ENCODE measurements at places on chromosomes 4 and X.

- DNase-seq: no peak
These were observed 75.2 kb downstream of the JAKMIP1 start for GRCh38 chr4:6125103-6125651.

DNA sequence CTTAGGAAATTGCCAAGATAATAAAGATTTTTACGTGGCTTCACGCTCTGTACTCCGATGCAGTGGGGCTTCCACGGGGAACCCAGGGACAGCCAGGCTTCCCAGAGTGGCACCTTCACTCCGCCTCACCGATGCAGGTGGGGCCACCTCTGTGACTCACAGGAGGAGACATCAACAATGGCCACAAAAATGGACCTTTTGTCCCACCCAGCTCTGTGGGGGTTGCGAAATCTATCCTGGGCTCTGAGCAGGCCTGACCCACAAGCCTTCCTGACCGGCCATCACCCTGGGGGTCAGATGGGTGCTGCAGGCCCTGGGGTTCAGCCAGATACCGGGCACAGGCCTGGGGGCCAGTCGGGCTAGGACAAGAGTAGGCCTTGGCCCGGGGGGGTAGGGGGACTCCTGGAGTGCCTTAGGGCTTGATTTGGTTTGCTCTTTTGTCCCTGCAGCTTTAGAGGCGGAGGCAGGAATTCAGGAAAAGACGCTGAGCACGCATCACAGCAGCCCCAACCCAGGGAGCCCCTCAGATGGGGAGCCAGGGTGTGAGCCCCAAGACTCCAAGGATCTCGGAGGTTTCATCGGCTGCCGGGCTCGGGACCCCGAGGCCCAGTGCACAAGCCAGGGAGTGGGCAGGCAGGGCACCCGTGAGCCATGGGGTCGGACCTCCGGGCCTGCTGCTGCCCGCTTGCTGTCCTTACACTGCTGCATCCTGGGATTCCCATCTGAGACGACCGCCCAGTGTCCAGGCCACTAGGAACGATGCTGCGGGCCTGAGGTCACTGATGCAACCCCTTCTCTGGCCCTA is 136.5 kb upstream of the NKX1-1 start:
- DNase-seq: no peak

DNA sequence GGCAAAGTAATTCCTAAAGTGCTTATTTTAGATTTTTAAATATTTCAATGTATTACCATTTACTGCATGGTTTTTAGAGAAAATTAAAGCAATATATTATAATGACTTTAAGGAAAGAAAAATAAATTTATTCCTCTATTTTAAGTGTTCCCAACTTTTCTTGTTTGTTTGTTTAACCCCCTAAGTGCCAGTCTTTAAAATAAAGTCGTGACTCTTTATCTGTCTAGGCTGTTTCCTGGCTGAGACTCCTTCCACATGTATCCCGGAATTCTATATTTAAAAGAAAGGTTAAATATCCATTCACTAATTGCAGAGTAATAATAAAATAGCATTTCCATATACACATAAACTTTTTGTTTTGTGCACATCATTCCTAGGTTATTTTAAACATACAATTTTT is 71.2 kb downstream of the GAB1 start:
- DNase-seq: no peak

- DNase-seq: no peak
These were observed 942.3 kb upstream of the PRKX start for GRCh38 chrX:4655743-4656142.

GRCh38 chr4:10664408-10664807 is 20.2 kb downstream of the CLNK start:
- DNase-seq: no peak

DNA sequence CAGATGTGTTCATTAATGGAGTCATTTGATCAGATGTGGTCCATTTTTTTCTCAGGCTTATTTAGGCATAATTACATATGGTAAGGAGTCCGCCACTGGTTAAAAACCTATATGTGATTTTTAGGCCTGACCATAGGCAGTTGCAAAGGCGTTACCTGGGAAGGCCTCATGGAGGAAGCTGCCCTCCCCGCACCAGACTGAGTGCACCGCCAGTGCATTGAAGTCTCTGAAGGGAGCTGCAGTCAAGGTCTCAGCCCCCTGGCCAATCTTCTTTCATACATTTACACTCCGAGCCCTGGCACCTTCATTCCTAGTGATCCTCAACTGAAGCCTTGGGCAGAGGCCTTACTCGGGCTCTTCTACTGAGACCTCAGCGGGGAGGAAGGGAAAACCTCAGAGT is 898.2 kb upstream of the AGA start:
- no peak for DNase-seq

DNA sequence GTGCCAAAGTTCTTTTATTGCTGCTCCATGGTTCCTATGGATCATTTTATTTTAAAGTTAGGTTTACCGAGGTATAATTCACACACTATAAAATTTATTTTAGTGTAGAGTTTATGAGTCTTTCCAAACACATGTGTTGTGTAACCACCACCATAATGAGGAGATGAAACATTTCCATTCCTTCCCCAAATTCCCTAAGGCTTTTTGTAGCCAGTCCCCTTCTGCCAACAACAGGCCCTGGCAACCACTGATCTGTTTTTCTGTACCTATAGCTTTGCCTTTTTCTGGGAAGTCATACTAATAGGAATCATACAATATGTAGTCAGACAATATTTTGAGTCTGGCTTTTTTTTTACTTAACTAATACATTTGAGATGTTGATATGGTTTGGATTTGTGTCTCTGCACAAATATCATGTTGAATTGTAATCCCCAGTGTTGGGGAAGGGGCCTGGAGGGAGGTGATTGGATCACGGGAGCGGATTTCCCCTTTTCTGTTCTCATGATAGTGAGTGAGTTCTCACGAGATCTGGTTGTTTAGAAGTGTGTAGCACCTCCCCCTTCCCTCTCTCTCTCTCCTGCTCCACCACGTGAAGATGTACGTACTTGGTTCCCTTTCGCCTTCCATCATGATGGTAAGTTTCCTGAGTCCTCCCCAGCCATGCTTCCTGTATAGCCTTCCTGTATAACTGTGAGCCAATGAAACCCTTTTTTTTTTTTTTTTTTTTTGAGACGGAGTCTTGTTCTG is 59.6 kb upstream of the DHX15 start:
- DNase-seq: no peak

DNA sequence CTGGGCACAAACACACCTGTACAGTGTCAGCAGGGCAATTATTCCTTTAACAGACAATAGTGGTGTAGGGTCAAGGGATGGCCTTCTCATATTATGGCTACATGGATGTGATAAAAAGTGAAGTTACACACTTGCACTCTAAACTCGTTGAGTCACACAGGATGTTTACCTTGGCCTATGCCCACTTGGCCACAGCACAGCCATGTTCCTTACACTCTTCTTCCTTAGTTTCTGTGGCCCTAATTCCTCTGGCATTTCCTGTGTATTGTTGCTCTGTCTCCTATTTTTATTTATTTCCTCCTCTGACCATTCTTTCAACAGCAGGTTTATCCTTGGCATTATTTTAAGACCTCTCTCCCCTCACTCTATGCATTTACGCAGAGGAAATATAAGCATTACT is 86.8 kb upstream of the NPFFR2 start:
- DNase-seq: no peak

- DNase-seq: no peak
These were observed 104.7 kb upstream of the NOCT start for GRCh38 chr4:138910914-138911336.

DNA sequence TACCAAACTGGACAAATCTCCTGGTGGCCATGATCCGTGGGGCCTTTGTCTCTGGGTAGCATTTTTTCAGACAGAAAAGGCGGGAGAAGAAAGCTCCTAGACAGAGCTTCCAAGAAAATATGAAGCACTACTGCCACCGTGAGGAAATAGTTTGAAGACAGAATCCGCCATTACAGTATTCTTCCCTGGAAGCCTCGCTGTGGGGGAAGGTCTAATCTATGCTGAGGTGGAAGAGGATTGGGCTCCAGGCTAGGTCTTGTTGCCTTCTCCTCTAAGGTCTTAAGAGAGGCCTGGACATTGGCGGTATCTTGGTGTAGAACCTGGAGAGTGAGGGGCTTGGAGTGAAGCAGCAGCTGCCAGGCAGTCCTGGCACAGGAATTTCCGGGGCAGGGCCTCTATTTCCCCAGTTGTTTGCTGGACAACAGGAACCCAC is 218.9 kb downstream of the OR13H1 start:
- DNase-seq: no peak

GRCh38 chrX:110803506-110803905 is 7.9 kb upstream of the CHRDL1 start:
- DNase-seq: peak; percentile 1

- DNase-seq: no peak
These were observed 6.8 kb upstream of the CISD2 start for GRCh38 chr4:102862016-102862415.

DNA sequence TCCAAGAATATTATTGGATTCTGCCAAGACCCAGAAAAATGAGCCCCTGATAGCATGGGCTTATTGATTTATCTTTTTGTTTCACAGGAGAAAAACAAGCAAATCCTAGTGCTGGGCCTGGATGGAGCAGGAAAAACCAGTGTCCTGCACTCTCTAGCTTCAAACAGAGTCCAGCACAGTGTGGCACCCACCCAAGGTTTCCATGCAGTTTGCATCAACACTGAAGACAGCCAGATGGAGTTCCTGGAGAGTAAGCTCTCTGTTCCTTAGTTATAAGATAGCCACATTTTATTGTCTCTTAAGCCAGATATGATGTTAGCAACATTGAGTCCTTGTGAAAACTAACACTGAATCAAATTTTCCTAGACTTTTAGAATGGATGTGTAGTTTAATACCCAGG is 5.5 kb downstream of the ARL9 start:
- no peak for DNase-seq

GRCh38 chr4:113684534-113685091 is 76.9 kb downstream of the CAMK2D start:
- DNase-seq: peak; percentile 43

DNA sequence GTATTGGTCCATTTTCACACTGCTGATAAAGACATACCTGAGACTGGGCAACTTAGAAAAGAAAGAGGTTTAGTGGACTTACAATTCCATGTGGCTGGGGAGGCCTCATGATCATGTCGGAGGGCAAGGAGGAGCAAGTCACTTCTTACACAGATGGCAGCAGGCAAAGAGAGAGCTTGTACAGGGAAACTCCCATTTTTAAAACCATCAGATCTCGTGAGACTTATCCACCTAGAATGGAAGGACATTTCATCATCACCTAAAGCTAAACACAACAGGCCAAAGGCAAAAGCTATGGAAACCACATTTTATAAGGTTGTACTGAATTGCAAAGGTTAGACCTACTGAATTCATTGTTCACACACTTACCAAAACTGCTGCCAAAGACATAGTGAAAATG is 6.0 kb upstream of the SLC25A43 start:
- no peak for DNase-seq

- DNase-seq: no peak
These were observed 99.8 kb downstream of the AFAP1 start for GRCh38 chr4:7839856-7840255.

- no peak for DNase-seq
These were observed 27.4 kb downstream of the SEL1L3 start for GRCh38 chr4:25835384-25835783.

DNA sequence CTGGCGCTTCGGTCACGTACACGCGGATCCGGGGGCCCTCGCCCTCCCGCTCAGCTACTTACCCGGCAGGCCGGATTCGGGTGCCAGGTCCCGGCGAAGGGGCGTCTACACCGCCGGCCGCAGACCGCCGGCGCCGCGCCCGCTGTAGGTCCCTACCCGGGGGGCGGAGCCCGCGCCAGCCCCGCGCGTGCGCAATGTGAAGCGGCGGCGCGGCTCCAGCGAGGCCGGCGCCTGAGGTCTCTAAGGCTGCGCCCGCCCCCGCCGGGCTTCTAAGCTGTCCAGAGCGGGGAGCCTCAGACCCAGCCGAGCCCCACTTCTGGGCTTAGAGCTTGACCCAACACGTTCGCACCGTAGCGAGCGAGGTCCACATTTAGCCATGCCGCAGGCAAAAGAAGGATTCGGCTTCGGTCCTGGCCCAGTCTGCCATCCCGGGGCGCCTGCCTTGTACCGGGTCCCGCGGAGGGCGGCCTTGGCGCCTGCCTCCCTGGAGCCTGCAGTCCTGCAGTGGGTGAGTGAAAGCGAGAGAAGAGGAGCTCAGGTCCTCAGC is at the start of gene ZNF518B:
ZNF518B (minus strand) TSS at position 172 of the 547 bp plus-strand sequence. CDS start 11,098 bp downstream, outside the sequence.
- DNase-seq: no peak

DNA sequence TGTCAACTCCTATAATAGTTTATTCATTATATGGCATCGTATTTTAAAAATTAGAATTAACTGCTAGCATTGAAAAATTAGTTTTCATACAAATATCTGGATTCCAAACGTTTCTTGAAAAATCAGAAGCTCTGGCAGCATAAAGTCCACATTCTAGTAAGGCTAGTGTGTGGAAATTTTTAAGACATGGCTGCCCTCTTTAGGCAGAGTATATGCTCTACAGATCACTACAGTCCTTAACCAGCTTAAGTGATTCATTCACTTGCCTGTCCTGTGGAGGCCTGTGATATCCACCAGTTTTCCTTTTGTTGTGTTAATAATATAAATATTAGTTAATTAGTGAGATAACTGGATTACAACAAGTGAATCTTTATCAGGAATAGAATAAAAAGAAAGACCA is 287.2 kb downstream of the OPHN1 start:
- peak; percentile 82 for DNase-seq

DNA sequence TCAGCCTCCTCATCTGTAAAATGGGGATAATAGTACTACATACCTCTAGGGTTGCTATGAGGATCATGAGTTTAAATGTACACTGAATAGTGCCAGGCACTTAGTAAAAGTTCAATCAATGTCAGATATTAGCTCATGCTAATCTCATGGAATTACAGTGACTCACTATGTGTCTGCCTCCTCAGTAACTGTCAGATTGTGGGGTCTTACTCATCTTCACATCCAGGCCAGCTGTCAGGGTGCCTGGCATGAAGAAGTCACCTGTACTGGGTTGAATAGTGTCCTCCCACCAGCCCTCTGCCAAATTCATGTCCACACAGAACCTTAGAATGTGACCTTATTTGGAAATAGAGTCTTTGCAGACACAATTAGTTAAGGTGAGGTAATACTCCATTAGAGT is 54.3 kb upstream of the STIM2 start:
- peak; percentile 36 for DNase-seq

GRCh38 chr4:16667464-16667863 is 231.0 kb downstream of the LDB2 start:
- peak; percentile 54 for DNase-seq

DNA sequence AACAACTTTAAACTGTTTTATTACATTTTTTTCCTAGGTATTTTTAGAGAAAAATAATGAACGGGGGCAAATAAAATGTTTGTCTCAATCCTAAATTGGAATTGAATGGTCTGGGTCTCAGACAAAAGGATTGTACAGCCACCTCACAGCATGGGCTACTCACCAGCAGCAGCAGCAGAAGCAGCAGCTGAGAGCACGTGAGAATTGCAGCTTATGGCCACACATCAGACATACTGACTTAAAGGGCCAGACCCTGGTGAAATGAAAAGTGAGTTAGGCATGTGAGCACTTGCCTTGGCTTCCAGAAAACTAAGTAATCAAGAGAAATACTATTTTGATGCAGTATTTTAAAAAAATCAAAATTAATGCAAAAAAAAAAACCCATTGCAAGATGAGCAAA is 56.6 kb downstream of the AASDH start:
- no peak for DNase-seq
